ENCODE measurements at places on chromosomes 11 and 22. TPM values are rescaled to one million over a fixed set of nuclear protein-coding genes. Genes with fewer than 3 reads are reported as not detected.

- no peak for DNase-seq
Measured at GRCh38 chr11:26297189-26297975, 34.5 kb upstream of the ANO3 start.

GRCh38 chr11:119356349-119357031, 10.0 kb upstream of the MFRP start:
- peak; percentile 79 for DNase-seq

MMP7 gene
- not detected for total RNA-seq

DNA sequence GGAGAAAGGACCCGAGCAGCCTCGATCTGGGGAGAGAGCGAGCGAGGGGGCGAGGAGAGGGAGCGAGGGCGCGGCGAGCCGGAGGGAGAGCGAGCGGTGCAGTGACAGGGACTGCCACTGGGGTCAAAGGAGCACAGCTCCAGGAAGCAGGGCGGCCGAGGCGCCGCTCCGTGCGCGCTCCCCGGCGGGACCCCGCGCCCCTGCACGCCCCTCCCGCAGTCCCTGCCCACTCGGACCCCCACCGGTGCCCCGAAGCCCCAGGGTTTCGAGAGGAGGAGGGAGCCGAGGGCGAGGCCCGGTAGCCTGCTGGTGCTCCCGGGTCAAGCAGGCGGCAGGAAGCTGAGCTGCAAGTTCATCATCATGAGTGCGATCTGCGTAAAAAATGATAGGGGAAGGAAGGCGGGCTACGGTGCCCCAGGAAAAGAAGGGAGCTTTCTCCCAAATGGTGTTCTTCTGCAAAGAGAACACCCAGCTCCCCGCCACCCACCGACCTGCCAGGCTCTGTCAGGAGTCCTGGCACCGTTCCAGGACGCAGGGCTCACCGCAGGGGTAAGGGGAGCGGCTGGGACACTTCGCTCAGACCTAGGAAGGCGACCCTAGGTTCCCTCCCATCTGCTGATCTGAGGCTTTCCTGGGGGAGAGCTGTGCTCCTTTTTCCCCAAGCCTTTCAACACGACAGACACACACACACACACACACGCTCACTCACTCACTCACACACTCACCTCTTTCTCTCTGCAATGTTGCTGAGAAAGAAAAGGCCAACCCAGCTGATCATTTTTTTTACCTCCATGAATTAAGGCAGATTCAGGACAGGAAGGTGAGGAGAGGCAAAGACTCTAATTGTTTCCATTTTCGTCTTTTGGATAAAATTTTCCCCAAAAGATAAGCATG, at the start of gene MPPED2:
Gene MPPED2 (minus strand): TSS at position 103 of the 894 bp plus-strand sequence. CDS start 5,980 bp downstream, outside the sequence.
- DNase-seq = peak; percentile 29

DNA sequence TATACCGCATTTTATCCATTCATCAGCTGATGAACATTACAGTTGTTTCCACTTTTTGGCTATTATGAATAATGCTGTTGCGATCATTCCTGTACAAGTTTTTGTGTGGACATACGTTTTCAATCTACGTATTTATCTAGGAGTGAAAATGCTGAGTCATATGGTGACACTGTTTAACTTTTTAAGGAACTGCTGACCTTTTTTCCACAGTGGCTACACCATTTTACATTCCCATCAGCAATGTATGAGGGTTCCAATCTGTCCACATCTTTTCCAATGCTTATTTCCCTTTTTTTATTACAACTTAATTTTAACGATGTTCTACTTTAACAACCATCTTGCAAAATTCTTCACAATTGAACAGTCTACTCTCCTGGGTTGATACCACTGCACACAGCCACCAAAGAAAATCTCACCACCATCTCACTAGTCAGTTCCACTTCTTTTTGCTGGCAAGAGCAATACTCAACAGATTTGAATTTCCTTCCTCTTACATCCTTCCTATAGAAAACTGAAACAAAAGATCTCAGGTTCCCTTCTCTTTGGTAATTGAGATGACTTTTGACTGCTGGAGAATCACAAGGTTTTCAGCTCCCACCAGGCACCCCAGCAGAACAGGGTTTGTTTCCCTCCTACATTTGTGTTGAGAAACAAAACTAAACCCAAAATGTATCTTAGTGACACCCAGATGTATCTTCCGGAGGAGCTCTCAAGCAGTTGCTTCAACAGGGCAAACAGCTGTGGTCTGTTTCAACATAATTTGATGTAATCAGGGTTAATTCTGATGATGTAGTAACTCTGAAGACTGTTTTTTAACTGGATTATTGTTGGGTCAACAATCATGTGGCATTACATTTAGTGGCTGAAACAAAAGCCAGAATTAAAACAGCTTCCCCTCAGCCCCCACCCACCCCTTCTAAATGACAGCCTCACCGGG, 7.0 kb upstream of the GAB2 start:
- DNase-seq = no peak

GAS2 gene
- 2.0 TPM for total RNA-seq

DNA sequence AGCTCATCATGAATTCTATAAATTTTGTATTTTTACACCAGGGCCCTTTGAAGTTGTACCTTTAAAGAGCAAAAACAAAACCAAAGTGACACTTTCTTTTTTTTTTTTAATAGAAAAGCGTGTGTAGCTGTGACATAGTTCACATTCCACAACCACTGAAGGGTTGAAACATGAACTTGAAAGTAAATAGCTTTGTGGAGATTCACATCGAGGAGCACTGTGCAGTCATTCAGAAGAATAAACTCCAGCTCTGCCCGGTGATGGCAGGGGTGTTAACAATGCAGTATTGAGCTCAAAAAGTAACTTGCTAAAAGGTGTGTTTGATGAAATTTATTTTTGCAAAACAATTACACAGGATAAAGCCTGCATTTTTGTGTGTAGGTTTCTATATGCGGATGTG, 1166.2 kb downstream of the TBC1D22A start:
- DNase-seq = no peak
